ENCODE measurements at places on chromosomes 1 and 21.

DNA sequence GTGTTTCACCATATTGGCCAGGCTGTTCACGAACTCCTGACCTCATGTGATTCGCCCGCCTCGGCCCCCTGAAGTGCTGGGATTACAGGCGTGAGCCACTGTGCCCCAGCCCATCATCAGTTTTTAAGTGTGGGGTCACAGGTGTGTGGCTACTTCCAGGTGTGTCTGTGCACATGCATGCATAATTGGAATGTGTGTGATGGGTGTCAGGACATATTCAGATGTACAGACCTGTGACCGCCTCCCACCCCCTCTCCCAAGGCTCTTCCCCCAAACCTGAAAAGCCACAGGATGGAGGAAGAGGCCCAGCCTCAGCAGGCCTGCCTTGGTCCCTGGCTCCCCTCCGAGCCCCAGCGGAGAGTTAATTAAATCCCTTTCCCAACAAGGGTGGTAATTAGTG lies 37.3 kb upstream of the CSF3R start:
- no peak for DNase-seq

GRCh38 chr1:154973344-154974101 lies 958 bp upstream of the CKS1B start:
- DNase-seq: peak; percentile 93

GRCh38 chr1:239630767-239631166 lies 244.4 kb downstream of the CHRM3 start:
- no peak for DNase-seq

GRCh38 chr1:239772446-239772845 lies 319.2 kb upstream of the FMN2 start:
- no peak for DNase-seq

- DNase-seq: no peak
These were observed 17.1 kb upstream of the RSPO1 start for GRCh38 chr1:37651803-37652202.

DNA sequence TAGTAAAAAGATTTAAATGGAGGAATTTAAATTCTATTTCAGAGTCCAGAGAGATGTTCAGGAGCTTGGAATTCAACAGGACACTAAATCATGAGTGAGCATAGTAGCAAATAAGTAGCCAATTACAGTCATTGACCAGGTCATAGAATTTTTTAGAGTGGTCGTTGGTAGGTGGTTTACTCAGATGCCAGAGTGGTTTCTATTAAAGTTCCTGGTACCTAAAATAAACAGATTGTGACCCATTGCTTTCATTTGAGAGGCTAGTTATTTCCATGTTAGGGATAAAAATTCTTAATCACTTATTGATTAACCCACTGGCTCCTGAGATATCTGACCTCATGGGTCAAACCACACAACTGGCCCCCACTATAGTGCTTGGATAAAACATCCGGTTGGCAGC lies 201.3 kb downstream of the ASTN1 start:
- no peak for DNase-seq

DNA sequence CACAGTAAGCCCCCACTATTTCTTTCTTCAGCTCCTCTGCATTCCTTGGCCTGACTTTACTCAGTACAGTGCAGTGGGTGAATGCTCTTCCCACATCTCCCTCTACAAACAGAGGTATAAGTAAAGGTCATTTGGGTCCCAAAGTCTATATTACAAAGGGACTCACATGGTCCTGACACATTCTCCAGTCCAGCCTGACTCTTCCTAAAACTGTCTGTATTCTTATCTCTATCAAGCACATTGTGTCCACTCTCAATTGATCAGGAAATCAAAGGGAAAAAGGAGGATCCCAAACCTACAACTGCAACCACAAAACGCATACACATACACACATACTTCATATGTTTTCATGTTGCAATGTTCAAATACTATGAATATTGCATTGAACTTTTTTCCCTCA lies 49.4 kb downstream of the FRRS1 start:
- no peak for DNase-seq

DNA sequence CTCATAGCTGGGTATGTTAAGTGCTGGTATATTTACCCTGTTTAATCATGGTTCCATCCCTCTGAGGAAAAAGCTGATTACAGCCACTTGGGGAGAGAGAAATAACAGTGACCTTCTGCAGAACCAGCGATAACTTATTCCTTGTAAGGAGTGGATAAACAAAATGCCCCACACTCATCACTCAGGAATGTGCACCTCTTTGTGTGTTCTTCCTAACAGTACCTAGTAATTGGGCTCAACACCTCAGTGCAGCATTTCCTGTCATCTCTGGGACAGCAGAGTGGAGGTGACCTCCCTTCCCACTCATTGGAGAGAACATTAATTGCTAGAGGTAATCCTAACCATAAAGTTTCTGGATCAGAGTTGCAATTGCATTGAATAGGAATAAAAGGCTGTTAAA lies 112.5 kb upstream of the F3 start:
- DNase-seq: no peak

DNA sequence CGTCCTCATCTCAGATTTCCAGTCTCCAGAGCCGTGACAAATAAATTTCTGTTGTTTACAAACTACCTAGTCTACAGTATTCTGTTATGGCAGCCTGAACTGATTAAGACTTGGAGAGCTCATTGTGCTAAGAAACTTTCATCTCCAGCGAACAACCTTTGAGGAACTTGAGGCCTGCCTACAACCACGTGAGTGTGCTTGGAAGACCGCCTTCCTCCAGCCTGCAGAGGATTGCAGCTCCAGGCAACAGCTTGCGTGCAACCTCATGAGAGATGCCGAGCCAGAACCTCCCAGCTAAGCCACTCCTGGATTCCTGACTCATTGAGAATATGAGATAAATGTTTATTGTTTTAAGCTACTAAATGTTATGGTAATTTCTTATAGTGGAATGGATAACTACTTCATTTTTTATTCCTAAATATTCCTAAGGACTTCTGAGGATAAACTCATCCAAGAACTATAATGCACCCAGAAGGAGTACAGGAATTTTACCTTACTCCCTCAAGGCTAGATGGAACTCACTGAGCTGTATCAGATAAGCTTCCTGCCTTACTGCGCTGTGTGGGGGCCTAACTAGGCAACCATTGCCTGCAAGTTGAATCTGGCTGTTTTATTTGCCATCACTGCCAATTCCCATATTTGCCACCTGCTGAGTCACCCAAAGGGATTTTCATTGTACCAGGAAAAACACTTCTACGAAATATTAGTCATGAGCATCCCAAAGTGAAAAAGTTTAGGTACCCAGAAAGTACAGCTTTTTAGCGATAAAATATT lies 17.6 kb downstream of the FAM177B start:
- DNase-seq: peak; percentile 90

- DNase-seq: no peak
These were observed 16.9 kb downstream of the MTARC1 start for GRCh38 chr1:220803401-220804201.

DNA sequence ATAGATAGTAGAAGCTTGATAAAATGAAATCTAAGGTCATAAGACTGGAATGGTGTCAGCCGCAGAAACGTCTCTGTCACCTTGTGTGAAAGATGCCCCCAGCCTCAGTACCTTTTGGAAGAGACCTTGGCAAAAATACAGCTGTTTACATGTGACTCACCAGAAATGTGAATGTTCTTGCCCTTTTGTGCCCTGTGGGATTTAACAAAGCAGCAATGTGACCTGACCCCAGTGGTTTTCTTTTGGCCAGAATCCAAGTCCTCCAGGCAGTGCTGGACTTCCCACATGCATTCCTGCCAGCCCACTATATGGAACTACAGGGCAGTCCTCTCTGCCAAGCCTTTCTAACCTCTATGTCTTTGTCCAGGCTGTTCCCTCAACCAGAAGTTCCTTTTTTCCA lies 27.2 kb upstream of the LRRC8C start:
- peak; percentile 9 for DNase-seq

- no peak for DNase-seq
These were observed 115.5 kb downstream of the RERE start for GRCh38 chr1:8701794-8702471.

- peak; percentile 100 for DNase-seq
These were observed 78.7 kb downstream of the FGGY start for GRCh38 chr1:59375321-59376220.

GRCh38 chr1:18783705-18784481 lies 75.6 kb downstream of the TAS1R2 start:
- no peak for DNase-seq

- DNase-seq: no peak
These were observed 17.2 kb downstream of the CNR2 start for GRCh38 chr1:23895993-23896392.

GRCh38 chr1:212515329-212515760 lies 82.6 kb downstream of the NENF start:
- no peak for DNase-seq

- no peak for DNase-seq
These were observed 2.9 kb upstream of the CAMK1G start for GRCh38 chr1:209580577-209580976.

GRCh38 chr21:40846103-40846502 lies 855 bp downstream of the DSCAM start:
- no peak for DNase-seq

DNA sequence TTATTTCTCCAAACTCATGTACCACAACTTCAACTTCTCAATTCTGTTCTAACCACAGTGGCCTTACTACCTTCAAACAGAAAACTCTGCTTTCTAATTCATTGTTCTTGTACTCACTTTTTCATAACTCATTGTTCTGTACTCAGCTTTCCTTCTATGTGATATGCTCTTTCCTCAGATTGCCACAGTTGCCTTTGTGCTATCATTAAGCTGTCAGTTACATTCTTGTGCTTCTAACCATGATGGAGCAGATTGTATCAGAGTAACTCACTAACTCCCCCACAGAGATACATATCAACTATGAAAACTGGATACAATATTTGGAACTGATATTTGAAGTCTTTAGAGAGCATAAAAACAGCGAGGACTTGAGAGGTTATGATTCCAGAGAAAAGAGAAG lies 1213.7 kb downstream of the KCNT2 start:
- DNase-seq: no peak

- no peak for DNase-seq
These were observed 51.8 kb upstream of the SYT14 start for GRCh38 chr1:209886219-209886536.

DNA sequence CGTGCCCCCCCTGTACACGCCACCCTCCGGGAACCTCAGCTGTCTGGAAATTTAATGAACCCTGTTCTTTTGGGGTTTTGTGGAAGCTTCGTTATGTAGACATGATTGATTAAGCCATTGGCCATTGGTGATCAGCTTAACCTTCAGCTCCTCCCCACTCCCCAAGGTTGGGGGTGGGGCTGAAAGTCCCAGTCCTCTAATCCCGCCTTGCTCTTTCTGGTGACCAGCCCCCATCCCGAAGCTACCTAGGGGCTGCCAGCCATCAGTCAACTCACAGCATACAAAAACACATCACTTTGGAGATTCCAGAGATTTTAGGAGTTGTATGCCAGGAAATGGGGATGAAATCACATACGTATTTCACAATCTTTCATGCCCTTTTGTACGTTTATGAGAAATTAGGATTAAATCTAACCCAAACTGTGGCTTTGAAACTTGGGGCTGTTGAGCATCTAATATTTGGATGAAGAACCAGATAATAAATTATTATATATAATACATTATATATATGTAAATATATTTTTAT lies 52.3 kb downstream of the BACE2 start:
- DNase-seq: no peak

DNA sequence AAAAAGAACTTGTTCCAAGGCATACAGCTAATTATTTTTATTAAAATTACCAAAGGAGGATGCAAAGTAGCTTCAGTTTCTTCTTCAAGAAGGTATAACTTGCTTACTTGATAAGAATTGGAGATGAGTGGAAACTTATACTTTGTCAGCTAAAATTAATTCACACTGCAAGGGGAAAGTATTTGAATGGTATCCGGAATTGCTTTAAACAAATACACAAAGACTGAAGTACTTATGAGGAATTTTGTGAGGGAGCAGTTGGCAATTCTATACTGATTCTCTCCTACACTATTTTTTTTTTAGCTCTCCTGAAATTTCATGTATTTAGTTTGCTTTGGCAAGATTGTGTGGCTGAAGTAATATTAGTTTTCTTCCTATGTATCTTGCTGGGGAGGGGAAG lies 39.2 kb upstream of the GRIK1 start:
- no peak for DNase-seq

DNA sequence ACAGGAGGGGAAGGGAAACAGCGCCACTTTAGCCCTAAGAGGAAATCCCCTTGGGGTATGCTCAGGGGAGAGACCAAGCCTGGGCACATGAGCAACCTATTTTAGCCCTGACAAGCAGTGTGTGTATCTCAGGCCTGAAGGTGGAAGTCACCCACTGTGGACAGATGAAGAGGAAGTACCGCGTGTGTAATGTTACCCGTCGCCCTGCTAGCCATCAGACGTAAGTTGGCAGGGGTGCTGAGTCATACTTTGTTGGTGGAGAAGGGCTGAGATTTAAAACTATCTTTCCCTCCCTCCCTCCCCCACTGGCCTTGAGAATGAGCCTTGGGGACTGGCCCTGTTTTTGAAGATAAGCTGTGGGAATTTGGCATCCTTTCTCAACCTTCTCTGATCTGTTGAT lies 11.2 kb downstream of the AGO1 start:
- no peak for DNase-seq

- no peak for DNase-seq
These were observed 85.3 kb upstream of the GPR88 start for GRCh38 chr1:100452641-100453040.

DNA sequence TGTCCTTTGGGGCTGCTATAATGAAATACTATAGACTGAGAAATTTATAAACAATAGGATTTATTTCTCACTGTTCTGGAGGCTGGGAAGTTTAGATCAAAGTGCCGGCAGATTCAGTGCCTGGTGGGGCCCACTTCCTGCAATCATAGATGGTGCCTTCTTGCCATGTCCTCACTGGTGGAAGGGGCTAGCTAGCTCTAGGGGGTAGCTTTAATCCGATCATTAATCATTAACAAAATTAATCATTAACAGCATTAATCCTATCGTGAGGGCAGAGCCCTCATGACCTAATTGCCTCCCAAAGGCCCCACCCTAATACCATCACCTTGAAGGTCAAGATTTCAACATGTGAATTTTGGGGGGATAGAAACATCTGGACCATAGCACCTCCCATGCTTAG lies 124.3 kb downstream of the TRABD2B start:
- no peak for DNase-seq

GRCh38 chr1:235093013-235093695 lies 35.5 kb downstream of the TOMM20 start:
- DNase-seq: no peak

DNA sequence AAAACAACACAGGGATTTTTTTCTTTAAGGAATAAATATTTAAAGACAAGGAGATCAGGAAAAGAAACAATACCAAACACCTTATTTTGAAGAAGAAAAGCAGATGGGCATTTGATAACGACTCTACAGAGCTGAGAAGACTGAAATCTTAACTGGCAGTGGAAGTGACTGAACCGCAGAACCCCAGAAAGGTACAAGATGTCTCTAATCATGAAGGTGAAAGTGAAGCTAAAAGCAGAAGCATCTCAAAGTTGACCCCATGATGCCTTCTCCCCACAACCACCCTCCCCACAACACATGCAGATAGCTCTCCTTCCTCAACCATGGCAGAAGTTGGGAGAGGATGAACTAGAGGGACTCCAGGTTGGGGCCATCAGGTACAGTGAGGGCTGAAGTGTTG lies 129.6 kb downstream of the ZNF648 start:
- DNase-seq: no peak

GRCh38 chr1:48841461-48841860 lies 64.8 kb upstream of the BEND5 start:
- DNase-seq: no peak

- DNase-seq: peak; percentile 47
These were observed 37.9 kb upstream of the RHOU start for GRCh38 chr1:228697207-228698016.

All from GM04503 (cell line).